ENCODE measurements at places on chromosomes 2 and 18.

DNA sequence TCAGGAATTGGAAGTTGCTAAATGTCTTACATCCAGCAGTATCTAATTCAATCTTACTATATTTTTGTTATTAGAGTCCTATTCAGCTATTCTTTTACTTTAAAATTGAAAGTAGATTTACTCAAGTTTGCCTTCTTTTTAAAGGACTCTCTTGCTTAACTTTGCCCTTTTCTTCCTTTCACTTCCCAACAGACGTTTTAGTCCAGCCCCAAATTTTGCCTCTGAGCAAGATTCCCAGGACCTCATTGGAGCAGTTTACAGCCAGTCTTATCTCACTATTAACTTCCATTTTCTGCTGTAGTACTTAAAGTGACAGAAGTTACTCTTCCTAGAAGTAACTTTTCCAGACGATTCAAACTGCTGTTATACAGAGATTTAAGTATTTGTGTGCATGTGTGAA, 1.7 kb upstream of the PRKD3 start:
- no peak for DNase-seq

DNA sequence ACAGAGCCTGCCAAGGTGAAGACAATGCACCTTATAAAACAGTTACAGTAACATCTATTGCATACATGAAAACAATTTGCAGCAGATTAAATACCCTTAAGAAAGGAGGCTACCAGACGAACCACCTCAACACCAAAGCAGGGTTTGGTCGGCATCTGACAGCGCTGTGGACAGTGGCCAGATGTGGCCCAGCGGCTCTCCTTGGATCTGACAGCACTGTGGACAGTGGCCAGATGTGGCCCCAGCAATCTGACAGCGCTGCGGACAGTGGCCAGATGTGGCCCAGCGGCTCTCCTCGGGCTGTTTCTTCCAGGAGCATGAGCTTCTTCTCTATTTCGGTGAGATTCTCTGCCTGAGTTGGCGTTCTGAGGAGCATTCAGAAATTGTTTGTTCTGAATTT, 211.6 kb downstream of the ANKRD30B start:
- no peak for DNase-seq

DNA sequence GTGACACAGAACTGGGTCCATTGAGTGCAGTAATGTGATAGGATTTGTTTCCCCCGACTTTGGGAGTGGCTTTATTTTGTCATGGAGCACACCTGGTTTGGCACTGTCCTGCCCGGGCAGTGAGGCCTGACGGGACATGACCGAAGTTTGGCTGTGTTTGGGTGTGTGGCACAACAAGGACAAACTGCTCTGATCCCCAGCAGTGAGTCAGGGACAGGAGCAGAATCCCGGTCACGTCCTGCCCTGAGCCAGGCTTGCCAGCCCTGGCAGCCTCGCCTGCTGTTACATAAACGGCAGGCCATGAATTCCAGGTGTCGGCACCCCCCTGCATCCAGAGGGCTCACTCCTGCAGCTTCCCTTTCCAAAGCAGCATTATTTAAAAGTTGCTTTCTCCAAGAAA, 45.7 kb downstream of the IMPA2 start:
- DNase-seq, result no peak

DNA sequence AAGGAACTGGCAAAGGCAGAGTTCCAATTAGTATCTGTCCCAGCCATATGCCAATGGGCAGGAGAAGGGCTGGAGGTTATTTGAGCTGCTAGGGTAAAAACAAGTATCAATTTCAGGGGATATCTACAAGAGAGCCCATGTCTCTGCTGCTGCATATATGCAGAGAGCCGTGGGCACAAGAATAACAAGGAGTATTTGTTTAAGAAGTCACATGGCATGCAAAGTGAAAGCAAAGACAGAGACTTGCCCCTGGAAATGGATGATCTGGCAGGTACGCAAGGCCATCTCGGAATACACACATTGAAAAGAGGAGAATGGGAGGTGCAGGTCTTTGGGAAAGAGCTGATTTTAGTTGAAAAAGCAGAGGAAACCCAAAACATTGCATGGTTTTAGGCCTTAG, 170.6 kb downstream of the EVA1A start:
- no peak for DNase-seq

DNA sequence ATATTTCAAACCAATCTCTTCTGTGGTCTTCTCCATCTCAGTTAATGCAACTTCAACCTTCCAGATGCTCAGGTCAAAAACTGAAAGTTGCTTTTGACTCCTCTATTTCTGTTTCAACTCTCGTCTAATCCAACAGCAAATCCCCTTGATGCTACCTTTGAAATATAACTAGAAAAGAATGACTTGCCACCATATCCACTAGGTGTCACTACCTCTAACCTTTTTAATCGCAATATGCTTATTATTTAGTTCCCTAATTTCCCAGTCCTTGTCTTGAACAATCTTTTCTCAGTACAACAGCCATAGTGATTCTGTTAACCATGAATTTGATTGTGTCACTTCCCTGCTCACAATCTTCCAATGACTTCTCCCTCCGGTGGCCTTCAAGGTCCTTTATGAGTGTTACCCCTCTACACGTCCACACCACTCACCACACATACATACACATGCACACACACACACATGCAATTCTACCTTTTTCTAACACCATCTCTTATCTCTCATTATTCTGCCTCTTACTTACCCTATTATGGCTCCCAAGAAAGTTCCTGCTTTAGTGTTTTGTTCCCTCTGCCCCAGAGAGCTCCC, 245.5 kb upstream of the KCNJ3 start:
- no peak for DNase-seq

GRCh38 chr2:41647468-41648050, 400.3 kb upstream of the PKDCC start:
- no peak for DNase-seq

- no peak for DNase-seq
Measured at GRCh38 chr18:2009942-2010697, 561.2 kb downstream of the METTL4 start.

DNA sequence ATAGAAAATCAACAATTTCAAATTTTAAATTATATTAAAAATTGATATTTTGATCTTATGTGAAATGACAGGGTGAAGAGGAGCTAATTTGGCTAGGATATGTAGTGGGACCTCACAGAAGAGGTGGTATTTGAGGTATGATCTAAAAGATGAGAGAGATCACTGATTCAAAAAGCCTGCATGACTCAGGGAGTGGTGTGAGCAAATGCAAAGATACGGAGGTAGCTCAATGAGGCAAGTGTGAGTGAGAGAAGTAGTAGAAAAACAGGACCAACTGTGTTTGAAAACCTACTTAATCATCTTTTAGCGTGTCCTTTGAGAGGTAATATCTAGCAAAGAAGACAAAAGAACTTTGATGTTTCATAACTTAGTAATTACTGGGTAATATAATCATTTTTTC, 557.5 kb downstream of the DSC3 start:
- DNase-seq, result no peak

- DNase-seq, result no peak
Measured at GRCh38 chr2:239962890-239963591, 62.1 kb downstream of the NDUFA10 start.

DNA sequence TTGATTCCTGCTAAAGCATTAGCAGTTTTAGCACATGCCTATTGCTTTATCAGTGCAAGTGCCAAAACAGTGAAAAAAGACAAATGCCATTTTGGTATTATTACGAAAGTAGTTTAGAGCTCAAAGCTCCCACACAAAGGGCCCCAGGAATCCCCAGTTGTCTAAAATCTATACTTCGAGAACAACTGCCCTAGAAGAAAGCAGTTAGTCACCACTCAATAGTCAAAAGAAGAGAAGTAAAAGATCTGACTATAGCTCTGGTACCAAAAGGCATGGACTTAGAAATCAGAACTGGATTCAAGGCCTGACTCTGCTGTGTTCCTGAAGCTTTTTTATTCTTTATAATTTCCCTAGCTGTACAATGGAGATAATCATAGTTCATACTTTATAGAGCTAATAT, 21.8 kb downstream of the SCN3A start:
- no peak for DNase-seq

DNA sequence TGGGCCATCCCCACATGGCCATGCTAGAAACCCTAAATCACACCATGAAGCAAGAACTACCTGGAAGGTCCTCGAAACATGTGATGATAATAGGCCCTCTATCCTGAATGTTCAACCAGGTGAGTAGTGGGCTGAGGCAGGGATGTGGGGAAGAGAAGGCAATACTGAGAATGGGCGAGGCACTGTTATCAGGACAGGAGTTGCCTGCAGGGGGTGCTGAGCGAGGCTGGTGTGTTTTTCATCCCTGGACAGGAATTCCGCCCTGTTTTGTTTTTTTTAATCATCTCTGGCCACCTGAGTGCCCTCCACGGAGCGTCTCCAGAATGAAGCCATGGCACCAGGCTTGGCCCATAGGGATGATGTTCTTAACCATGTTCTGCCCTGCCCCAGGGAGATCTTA, 103.0 kb upstream of the SOX11 start:
- no peak for DNase-seq

DNA sequence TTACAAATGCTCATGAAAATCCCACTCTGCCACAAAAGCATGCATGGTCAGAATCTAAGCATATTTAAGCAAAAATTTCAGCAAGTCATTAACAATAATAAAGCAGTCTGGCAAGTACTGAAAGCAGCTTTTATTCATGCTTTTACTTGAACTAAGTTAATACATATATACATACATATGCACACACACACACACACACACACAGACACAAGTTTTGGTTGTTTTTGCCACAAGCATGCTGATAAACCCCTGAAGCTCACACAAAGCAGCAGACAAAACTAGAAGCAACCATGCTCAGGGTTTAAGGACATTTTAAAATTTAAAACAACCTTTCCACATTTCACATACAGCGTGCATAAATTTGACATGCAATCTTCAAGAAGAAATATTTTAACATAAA, 819.1 kb upstream of the FSHR start:
- no peak for DNase-seq

- no peak for DNase-seq
Measured at GRCh38 chr18:63970809-63971205, 926 bp downstream of the SERPINB8 start.

GRCh38 chr2:57981083-57981768, 65.4 kb upstream of the VRK2 start:
- no peak for DNase-seq

DNA sequence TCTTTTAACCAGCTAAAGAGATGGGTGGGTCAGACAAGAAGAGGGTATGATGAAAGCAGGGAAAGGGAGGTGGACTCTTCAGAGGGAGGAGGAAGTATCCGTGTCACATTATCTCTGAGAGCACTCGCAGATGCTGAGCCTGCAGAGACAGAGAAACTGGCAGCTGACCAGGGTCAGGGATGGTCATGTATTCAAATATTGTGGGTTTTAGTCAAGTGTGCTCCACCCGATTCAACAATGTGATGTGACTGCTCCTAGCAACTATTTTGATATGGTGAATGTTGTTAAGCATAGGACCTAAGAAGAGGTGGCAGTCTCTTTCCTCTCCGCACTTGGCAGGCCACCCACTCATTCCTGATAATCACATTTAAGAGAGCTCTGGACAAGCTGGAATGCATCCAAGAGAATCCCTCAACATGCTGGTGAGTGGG, 1.3 kb upstream of the CLIP4 start:
- no peak for DNase-seq

- DNase-seq, result no peak
Measured at GRCh38 chr2:82650038-82650437, 1809.0 kb downstream of the SUCLG1 start.

- DNase-seq, result no peak
Measured at GRCh38 chr2:54614819-54615218, 108.6 kb upstream of the EML6 start.

DNA sequence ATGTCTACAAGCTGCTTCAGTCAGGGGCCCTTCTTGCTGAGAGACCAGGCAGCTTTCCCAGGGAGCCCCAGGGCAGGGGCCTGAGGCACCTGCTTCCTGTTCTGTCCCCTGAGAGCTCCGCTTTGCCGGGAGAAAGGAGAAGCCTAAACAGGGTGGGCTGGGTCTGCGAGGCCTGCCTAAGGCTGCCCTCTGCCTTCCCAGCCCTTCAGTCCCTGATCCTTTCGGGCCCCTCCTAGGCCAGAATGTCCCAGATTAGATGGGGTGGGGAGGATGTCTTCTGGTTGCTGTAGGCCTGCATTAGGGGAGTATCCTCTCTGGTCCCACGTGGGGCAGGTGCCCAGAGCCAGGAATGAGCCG, 72.4 kb downstream of the TGOLN2 start:
- no peak for DNase-seq

- DNase-seq, result no peak
Measured at GRCh38 chr18:50232419-50232818, 33.9 kb downstream of the CFAP53 start.

GRCh38 chr2:205767617-205768016, 85.3 kb downstream of the NRP2 start:
- DNase-seq, result no peak

DNA sequence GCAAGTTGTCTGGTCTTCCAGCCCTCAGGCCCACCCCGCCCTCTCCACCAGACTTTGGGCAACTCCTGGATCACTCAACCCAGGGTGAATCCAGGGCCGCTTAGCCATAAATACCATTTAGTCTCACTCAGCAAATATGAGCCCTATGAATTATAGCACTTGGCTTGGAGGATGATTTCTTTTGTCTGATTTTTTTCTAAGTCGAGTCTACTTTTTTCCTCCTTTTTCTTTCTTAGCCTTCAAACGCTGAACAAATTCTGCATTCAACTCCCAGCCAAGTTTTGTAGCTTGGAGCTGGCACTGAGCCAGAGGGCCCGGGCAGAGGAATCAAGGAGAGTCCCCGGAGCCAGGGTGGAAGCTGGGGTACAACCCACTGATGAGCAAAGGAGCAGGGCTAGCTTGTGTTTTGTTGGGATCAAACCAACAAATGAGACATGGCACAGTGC, 48.7 kb downstream of the SERTAD2 start:
- DNase-seq, result no peak

DNA sequence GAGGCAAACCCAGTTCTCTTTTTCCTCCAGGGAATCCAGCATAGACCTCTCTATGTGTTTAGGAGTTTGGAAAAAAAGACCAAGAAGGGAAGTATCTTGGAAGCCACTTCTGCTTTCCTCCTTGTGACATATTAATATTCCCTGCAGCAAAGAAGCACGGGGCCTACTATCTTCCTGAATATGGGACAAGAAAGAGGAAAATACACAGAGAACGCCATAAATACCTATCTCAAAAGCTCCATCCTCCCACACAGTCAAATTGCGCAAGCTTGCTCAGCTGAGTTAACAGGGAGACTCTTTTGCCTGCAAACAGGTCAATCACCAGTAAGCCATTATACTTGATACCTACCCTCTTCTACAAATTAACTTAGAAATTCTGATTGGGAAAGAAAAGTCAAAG, 16.7 kb upstream of the RAPH1 start:
- DNase-seq, result no peak

GRCh38 chr2:5748946-5749345, 56.8 kb downstream of the SOX11 start:
- DNase-seq, result no peak
